ENCODE measurements at places on chromosomes 2 and 18. TPM values are rescaled to one million over a fixed set of nuclear protein-coding genes. Genes with fewer than 3 reads are reported as not detected.

Gene CCDC68
- total RNA-seq = 5.8 TPM

Gene COL4A4
- total RNA-seq = 1.9 TPM

Gene SERPINB13
- not detected for total RNA-seq

Gene KCNE4
- 0.46 TPM for total RNA-seq

Gene FOXD4L1
- 0.09 TPM for total RNA-seq

Gene CIB4
- 0.42 TPM for total RNA-seq

Gene ZNF396
- 0.75 TPM for total RNA-seq

Gene KATNAL2
- 2.6 TPM for total RNA-seq

Gene NOSTRIN
- 1.9 TPM for total RNA-seq

Gene CDH7
- total RNA-seq = not detected

Gene TUBA3E
- total RNA-seq = 6.3 TPM

Gene LYPD6
- 0.22 TPM for total RNA-seq

Gene PRSS56
- total RNA-seq = 0.12 TPM

Gene CCDC74B
- 5.1 TPM for total RNA-seq

Gene CD8B
- not detected for total RNA-seq

Gene ZSWIM2
- total RNA-seq = not detected

Gene EML6
- total RNA-seq = 1.2 TPM

Gene FAP
- not detected for total RNA-seq

Gene ERBB4
- total RNA-seq = not detected

Gene GPR17
- total RNA-seq = not detected

Gene SERPINB3
- 0.06 TPM for total RNA-seq

Gene ATP5MC3
- 426 TPM for total RNA-seq

Gene CENPA
- total RNA-seq = 38.8 TPM

Gene CAPG
- total RNA-seq = 92.1 TPM

Gene L3MBTL4
- total RNA-seq = not detected

Gene TMEM247
- total RNA-seq = not detected

Gene CNDP2
- total RNA-seq = 90.2 TPM

Gene ASNSD1
- total RNA-seq = 38.7 TPM

Gene CCDC142
- total RNA-seq = 12.6 TPM

Gene C2orf78
- not detected for total RNA-seq

Gene IGFBP5
- total RNA-seq = 0.23 TPM

Gene ANKRD23
- total RNA-seq = 1.4 TPM

Gene CDKL4
- not detected for total RNA-seq

All from A549 treated with dexamethasone at 1 μM for 4 hours (cell line).